Left cardiac atrium (tissue), 4 donors: ENCODE measurements at places on chromosomes 12 and 14. TPM values are rescaled to one million over a fixed set of nuclear protein-coding genes. Genes with fewer than 3 reads are reported as not detected.
A peak's percentile ranks its signal among the peaks of the same experiment; 100 is the strongest.

GRCh38 chr14:99273766-99274345, 1.9 kb upstream of the BCL11B start:
- no peak for DNase-seq

DNA sequence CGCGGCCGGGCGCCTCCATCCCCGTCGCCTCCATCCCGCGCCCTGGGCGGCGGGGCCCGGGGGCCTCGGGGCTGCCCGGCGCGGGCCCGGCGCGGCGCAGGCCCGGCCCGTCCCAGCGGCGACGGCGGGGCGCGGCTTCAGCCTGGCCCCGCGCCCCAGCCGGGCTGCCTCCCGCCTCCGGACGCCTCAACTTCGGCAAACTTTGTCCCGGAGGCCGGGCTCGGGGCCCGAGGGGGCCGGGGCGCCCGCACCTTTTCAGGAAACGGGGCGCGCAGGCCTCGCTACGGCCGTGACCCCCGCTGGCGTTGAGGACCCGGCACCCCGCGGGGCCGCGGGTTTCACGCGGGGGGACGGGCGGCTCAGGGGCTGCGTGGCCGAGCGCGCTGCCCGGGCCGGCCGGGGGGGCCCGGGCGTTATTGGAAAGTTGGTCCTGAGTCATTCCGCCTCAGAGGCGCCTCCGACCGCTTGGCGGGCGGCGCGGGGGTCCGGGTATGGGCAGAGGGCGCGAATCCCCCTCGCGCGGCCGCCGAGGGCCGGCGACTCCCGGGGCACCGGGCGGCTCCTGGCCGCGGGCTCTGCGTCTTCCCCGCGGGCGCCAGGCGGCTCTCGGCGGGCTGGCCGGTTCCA, 575 bp downstream of the TRAF3 start:
- no peak for DNase-seq

GRCh38 chr12:91178139-91178561, 4.5 kb downstream of the DCN start:
- no peak for DNase-seq

GRCh38 chr14:88553886-88554456, 836 bp downstream of the PTPN21 start:
- DNase-seq: no peak

DNA sequence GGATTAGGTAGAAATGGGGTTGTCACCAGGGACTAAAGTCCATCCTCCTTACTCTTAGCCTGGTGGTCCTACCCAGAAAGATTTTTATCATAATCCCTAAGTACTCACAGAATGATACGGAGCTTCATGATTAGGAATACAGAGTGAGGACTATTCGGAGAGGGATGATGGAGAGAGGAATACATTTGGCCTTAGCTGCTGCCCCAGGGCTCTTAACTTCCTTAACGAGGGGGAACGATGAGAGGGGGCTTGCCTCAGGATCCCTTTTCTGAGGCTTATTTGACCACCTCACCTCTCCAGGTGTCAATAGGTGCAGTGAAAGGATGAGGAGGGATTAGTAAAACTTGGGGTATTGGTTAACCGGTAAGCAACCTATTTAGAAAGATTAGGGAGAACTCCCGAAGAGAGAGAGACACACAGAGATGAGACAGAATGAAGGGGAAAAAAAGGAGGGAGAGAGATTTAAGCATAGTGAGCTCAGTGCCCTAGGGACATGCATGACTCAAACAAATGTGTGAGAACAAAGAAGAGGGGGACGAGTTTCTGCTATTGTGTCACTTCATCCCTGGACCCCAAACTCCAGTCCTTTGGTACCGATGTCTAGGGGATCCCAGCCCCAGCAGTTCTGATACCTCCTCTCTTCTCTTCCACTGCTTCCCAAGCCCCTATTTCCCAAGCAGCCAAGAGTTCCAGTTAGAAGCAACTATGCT, 1.1 kb downstream of the NFE2 start:
- DNase-seq: no peak

The KRT73 gene
- total RNA-seq: not detected

The LIN52 gene
- total RNA-seq: 6.6 TPM

- DNase-seq: peak; percentile 54
Observed at GRCh38 chr14:92993302-92993701, 70.4 kb downstream of the CHGA start.

DNA sequence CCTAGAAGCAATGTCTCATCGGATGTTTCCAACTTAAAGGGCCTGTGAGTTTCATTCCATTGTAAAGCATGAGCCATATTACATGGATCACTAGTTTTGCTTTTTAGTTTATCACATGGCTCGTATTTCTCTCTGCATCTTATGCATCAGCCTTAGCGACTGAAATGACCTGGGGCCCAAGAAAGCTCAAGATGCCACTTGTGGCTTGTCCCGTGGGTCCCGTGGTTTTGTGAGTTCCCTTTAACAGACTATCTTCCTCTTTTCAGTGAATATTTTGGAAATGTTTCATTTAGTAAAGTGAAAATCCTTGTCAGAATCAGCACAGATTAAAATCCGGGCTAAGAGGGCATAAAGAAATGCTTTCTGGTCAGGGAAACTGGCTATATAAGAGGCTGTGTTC, 86.2 kb upstream of the PPM1H start:
- no peak for DNase-seq

The RPAP3 gene
- 22.7 TPM for total RNA-seq

DNA sequence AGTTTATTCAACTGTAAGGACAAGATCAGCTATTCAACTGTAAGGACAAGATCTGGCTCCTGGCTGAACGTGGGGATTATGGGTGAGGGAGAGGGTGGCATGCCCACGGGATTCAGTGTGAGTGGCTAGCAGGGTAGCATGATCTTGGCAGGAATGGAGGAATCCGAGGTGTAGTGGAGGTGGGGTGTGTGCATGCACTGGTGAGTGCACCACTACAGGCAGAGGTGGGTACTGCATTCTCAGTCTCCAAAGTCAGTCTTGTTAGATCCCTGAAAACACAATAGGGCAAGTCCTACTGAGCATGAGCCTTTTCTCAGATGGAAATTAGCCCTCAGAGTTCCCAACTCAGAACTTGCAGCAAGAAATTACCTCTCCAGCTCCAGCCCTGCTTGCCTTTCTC, 32.2 kb upstream of the DCD start:
- no peak for DNase-seq

DNA sequence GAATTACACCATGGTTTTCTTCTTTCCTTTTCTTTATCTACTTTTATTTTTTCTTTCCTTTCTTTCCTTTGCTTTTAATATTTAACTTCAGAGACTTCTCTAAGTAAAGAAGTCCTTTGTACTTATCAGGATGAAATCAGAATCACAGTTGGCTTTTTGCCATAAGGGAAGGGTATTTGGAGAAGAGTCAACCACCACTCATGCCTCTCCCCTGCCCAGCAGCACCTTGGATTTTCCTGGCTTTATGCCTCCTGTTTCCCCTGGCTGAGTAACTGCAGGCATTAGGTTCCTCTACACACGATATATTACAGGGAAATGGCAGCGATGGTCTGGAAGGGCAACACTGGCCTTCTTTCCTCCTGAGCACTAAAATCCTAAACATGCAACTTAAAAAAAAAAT, 266.4 kb upstream of the CAND1 start:
- no peak for DNase-seq

- no peak for DNase-seq
Observed at GRCh38 chr14:64855721-64856528, 23.8 kb downstream of the SPTB start.

The TCL1A gene
- not detected for total RNA-seq
